ENCODE measurements at places on chromosomes 7 and 10.
A peak's percentile ranks its signal among the peaks of the same experiment; 100 is the strongest.

- no peak for DNase-seq
Measured at GRCh38 chr10:26157734-26158133, 58.8 kb upstream of the GAD2 start.

- no peak for DNase-seq
Measured at GRCh38 chr7:1975179-1975578, 257.6 kb downstream of the MAD1L1 start.

- no peak for DNase-seq
Measured at GRCh38 chr10:3976718-3977117, 191.7 kb upstream of the KLF6 start.

- DNase-seq, result no peak
Measured at GRCh38 chr7:25694211-25694610, 457.8 kb upstream of the NFE2L3 start.

DNA sequence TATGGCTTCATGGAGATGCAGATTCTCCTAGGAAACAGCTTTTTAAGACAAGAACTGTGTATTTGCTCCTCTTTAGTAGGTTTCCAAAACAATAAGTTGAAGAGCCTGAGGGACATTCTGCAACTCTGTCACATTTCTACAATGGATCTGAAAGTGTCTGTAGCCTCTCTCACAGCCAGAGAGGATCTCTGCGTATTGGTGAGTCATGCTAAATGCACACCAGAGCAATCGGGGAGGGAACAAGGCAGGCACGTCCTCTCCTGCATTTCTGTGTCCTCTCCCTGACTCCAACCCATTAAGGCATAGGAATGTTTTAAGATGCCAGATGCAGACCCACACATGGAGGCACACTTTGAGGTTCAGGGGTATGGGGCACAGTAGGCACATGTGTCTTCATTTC is 1126.4 kb upstream of the GHITM start:
- no peak for DNase-seq

GRCh38 chr10:32413513-32413912 is 32.4 kb upstream of the CCDC7 start:
- no peak for DNase-seq

DNA sequence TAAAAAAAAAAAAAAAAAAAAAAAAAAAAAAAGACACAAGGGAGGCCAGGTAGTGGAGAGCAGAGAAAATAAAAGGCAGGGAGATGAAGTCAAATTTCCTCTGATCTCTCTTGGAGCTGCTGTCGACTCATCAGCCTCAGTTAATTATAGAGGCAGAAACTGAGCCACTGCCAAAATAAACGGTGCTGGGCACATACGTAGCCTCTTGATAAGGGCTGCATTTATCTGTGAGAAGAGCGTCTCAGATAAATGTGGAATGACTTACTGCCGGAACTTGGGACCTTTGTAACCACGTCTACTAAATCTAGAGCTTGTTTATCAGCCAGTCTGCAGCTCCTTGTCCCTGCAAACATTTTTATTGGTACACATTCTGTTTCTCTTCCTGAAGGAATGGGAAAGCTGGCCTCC is 162.3 kb downstream of the BAMBI start:
- DNase-seq, result no peak

GRCh38 chr10:113905756-113906155 is 51.3 kb downstream of the NHLRC2 start:
- DNase-seq, result no peak

- DNase-seq, result no peak
Measured at GRCh38 chr7:105354383-105354782, 34.3 kb downstream of the SRPK2 start.

DNA sequence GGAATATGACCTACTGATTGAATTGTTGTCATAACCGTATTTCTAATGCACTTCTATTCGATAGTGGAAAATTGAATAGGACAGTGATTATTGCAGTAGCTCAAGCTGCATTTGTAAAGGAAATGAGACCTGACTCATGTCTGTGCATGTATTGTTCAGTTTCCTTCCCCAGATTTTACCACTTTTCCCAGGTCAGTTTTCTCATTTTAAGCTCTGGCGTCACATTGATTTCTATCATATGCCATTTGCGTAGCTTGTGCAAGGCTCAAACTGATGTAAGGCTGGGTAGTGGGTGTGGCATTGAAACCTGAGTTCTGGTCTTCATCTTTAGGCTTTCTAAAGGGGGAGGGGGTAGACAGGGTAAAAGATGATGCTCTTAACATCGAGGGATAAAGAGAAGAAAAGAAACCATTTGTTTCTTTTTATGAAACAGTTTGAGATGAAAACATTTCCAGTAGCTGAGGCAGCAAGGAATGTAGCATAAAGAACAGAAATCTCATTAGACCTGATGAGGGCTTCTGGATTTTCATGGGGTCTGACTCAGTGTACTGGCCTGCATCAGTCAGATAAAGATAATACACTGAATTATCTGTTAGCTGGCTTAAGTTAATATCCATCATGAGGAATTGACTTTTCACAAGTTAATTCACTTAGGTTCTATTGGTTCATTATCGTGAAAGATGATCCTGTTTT is 182.3 kb upstream of the CDCA7L start:
- DNase-seq, result no peak

DNA sequence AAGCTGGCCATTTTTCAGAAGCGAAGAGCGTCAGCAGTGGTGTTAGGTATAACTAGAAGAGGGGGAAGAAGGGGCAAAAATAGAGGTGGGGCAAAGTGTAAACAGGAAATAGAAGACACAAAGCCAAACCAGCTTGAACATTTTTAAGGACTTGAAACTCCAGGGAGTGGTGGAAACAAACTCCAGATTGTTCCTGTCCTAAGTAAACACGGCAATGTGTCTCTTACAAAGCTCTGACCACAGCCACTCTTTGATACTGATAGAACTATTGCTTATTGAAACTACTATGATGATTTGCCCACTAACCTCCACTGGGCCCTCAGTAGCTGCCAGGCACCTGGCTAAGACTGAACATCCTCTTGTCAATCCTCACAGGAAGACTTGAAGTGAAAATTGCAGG is 20.8 kb upstream of the CDH23 start:
- no peak for DNase-seq

GRCh38 chr7:137243741-137244140 is 99.8 kb downstream of the PTN start:
- DNase-seq, result no peak

- DNase-seq, result no peak
Measured at GRCh38 chr7:132789281-132789680, 213.0 kb upstream of the PLXNA4 start.

- peak; percentile 83 for DNase-seq
Measured at GRCh38 chr10:61750943-61751471, 88.3 kb downstream of the CABCOCO1 start.

DNA sequence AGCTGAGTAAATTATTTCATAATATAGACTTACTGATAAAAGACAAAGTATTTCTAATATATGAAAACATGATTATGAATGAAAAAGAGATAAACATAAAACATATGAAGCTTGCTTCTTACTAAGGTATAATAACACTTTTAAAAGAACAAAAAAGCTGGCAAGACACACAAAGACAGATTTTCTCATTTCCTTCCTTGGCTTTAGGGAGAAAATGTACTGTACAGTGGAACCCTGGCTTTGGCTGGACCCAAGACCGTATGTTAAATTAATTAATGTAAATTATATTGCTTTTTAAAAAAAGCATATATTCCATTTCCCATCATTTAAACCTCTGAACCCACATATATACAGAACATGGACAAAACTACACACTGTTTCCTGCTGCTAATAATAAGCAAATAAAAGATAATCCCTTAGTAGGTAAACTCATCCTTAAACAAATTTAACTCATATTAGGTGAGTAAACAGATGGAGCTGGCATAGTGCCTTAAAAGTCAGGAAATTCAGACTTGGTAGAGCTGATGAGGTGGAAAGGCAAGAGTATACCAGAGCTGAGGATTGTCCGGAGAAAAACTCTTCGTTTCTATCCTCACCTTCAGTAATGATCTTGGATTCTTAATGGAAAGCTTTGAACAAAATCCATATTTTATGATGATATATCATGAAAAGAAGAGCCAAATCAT is 1016.4 kb upstream of the KCND2 start:
- DNase-seq, result no peak

GRCh38 chr10:110528224-110528996 is 30.7 kb downstream of the DUSP5 start:
- DNase-seq, result no peak

DNA sequence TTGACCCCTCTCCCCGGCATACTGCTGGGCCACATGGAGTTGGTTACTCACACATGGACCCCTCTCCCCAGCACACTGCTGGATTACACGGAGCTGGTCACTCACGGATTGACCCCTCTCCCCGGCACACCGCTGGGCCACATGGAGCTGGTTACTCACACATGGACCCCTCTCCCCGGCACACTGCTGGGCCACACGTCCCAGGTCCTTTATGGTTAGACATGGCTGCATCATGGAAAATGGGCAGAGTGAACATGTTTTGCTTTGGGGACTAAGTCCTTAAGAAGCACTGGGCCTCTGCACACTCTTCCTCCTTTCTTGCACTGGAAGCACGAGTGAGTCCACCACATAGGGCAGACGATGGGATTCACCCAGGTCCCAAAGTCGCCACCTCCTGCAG is 102.1 kb upstream of the SHH start:
- DNase-seq, result no peak

GRCh38 chr7:113491305-113491704 is 373.0 kb upstream of the SMIM30 start:
- DNase-seq, result no peak

DNA sequence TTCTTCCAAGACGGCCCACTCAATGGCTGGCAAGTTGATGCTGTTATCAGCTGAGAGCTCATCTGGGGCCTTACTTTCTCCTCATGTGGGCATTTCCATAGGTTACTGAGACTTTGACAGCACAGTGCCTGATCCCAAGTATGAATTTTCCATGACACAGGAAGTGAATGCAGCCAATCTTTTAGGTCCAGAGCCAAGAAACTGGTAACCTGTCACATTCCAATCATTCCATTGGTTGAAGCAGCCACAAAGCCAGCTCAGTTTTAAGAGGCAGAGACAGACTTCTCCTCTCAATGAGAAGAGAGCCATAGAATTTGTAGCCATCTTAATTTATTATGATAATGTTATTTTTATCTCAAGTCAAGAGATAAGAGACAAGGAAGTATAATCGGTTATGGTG is 775.5 kb downstream of the CNTNAP2 start:
- DNase-seq, result no peak

- DNase-seq, result no peak
Measured at GRCh38 chr10:125692196-125692595, 9.2 kb upstream of the TEX36 start.

DNA sequence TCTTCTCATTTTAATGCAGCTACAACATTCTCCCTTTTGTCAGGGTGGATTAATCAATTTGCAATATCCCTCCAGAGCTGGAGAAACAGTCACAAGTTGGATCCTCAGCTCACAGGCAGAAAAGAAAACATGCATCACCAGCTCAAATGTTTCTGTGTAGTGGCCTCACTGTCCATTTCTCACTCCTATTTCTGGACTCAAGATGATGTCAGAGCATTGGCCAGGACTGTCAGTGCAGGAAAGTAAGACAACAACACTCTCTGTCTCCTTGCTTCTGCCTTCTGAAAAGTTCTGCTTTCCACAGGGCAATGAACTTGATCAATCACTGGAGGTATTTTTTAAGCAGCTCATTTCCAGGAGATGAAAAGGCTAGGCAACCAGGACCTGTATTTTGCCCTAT is 8.2 kb upstream of the SVIL start:
- no peak for DNase-seq

- peak; percentile 9 for DNase-seq
Measured at GRCh38 chr10:102322914-102323313, 72.6 kb upstream of the NFKB2 start.
